ENCODE measurements at places on chromosomes 2 and 18. TPM values are rescaled to one million over a fixed set of nuclear protein-coding genes. Genes with fewer than 3 reads are reported as not detected.

MYO7B gene
- 0.89 TPM for total RNA-seq

- no peak for DNase-seq
Measured at GRCh38 chr2:38485734-38486133, 108.7 kb upstream of the ATL2 start.

DIPK1C gene
- 1.5 TPM for total RNA-seq

- DNase-seq = no peak
Measured at GRCh38 chr18:11514267-11514666, 95.1 kb upstream of the SLC35G4 start.

GRCh38 chr2:156448766-156449165 lies 12.6 kb downstream of the GPD2 start:
- no peak for DNase-seq

IL36RN gene
- total RNA-seq = not detected
